ENCODE measurements at places on chromosomes 16 and 17.

GRCh38 chr17:17126131-17127110 is 79.7 kb downstream of the PLD6 start:
- no peak for DNase-seq

GRCh38 chr17:80082403-80083135 is 18.8 kb upstream of the GAA start:
- DNase-seq = peak; percentile 64

- no peak for DNase-seq
Observed at GRCh38 chr17:66429680-66430079, 127.3 kb downstream of the PRKCA start.

DNA sequence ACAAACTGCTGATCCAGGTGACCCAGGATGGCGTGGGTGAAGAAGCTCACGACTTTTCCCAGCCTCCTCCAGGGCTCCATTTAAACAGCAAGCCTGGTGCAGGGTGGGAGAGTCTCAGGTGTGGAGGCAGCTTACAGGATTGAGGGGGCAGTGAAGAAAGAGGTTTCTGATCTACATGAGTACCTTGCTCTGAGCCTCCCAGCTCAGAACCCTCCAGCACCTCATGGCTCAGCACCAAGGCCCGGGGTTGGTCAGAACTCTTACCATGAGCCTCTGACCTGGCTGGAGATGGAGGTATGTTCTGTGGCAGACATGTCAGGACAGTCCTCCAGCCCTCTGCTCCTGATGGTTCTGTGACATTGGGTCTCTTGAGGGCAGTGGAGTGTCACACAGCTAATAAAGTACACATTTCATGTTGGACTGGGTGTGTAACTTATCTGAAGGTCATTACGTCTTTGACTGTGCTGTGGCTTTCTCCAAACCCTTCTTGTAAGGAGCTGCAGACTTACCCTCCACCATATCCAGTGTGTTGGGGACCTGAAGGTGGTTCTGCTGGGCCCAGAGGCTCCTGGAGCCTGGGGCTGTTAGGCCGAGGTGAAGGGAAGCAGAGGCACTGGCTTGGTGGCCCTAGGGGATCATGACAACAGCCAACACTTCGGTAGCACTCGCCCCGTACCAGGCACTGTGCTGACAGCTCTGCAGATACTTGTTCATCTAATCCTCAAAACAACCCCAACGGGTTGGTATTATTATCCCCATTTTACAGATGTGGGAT is 3.8 kb upstream of the DCAF7 start:
- DNase-seq = no peak

- no peak for DNase-seq
Observed at GRCh38 chr17:3512505-3513171, 36.8 kb downstream of the ASPA start.

DNA sequence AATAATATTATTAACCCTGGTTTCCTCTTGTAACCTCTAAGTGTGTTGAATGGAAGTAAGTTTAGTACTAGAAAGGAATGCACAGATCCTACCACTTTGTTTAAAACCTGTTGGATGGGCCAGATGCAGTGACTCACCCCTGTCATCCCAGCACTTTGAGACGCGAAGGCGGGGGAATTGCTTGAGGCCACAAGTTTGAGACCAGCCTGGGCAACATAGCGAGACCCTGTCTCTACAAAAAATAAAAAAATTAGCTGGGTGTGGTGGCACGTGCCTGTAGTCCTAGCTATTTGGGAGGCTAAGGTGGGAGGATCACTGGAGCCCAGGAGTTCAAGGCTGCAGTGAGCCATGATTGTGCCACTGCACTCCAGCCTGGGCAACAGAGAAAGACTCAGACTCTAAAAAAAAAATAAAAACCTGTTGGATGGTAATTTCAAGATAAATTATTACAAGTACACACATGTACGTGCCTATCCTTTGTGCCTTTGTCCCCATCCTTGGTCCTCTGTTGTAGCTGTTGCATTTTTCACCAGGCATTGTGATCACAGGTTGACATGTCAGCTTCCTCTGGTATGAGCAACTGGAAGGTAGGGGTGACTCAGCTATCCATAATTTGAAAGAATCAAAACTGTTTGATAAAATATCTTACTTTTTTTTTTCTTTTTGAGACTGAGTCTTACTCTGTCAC is 30.7 kb upstream of the METTL9 start:
- DNase-seq = no peak

DNA sequence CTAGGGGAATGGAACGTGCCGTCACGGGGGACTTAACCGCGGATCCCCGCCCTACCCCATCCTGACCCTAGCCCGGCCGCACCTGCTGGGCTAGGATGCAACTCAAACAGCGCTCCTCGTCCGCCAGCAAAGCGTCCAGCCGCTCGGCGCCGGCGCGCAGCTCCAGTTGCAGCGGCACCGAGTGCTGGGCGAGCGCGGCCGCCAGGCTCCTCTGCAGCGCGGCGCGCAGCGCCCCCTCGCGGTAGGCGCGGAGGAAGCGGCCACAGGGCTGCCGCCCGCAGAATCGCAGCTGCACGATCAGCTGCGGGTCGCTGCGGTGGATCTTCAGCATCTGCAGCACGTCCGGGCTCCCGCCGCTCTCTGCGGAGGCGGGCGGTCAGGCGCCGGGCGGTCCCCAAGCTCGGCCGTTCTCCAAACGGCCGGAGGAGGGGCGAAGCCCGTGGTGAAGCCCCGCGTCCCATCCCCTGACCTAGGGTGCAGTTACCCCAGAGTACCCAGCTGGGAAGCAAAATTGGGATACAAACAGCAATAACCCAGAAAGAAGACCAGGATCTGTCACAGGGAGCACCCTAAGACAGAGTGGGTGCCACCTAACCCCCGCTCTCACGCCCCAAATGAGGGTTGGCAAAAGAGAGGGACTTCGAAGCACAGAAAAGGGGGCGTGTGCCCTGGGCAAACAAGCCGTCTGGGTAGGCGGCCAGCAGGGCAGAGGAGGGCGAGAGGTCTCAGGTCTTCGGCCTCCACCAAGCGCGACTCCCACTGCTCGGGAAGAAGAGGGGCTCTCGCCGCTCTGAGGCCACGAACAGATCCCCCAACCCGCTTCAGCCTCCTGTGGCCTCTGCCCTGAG is 4.2 kb downstream of the TRADD start:
- peak; percentile 83 for DNase-seq

GRCh38 chr17:57541472-57542394 is 203.4 kb downstream of the CCDC182 start:
- DNase-seq = no peak

DNA sequence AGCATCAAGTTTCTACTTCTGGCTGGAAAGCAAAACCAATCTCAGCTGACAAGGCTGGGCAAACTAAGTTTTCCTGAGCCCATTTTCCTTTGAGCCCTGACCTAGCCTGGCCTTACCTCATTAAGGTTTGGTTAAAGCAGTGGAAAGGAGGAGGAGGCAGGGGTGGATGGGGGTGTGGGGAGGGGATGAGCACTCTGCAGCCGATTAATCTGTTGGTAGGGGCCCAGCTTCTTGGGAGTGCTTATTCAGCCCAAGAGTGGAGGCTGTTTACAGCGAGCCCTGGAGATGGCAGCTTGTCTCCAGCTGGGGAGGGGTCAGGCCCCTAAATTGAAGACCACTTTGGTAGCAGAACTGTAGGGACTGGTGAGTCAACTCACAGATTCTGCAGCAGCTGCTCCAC is 12.0 kb downstream of the SMCR8 start:
- DNase-seq = no peak

DNA sequence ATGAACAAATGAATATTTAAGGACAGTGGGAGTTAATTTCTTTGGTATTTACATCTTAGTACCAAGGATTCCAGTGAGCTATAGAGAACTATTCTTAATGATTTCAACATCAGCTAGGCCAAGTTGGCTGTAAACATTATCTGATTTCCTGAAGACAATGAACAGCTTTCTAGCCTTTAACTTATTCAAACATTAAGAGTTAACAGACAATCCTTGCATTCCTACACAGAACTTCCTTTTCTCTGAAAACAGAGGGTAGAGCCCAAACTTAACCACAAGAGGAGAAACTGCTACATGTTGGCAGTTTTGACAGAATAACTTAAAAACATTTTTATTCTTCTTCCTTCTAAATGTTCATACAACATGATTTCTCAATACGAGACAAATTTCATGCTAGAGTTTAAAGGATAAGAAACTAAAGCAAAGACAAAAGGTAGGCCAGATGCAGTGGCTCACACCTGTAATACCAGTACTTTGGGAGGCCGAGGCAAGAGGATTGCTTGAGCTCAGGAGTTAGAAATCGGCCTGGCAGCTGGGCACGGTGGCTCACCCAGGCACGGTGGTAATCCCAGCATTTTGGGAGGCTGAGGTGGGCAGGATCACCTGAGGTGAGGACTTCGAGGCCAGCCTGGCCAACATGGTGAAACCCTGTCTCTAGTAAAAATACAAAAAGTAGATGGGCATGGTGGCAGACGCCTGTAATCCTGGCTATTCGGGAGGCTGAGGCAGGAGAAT is 4.4 kb downstream of the CRLF3 start:
- DNase-seq = no peak

DNA sequence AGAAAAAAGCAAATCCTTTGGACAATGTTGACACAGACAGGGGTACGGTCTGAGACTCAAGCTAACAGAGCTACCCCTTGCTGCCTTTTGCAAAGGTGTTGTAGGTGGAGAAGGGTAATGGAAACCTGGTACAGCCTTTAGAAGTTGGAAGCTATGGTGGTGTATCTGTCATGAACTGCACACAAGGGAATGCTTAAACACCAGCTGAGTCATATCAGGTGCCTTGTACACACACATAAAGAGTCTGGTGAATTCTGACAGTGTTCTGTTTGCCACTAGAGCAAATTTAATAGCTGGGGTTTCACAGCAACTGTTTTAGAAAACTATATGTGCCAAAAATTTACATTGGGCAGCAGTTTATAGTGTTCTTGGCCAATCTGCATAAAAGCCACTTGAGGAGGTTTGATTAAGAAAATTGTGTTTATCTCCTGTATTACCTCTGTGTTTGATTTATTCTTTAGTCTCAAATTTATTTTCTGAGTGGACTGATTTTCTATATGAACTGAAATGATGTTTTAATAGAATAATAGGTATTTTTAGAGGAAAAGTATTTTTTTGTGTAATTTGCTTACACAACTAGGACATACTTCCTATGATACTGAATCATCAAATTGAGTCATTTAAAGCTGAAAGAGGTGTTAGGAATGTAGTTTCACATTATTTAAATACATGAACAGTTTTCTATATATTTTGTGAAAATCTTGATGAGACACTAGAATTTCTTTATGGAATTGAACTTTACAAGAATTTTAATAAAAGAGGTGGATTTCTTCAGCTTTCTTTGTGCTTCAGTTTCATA is 136.9 kb downstream of the MAP2K6 start:
- no peak for DNase-seq
